ENCODE measurements at places on chromosomes 2 and 18. TPM values are rescaled to one million over a fixed set of nuclear protein-coding genes. Genes with fewer than 3 reads are reported as not detected.

GRCh38 chr2:168993538-168993937 lies 37.6 kb downstream of the ABCB11 start:
- no peaks in the 10 kb centered on the region for H3K36me3 ChIP-seq
- DNase-seq: no peak
- H3K27me3 ChIP-seq: no peaks in the 10 kb centered on the region
- no peak overlapping the region for H3K4me3 ChIP-seq

The MATN3 gene
- not detected for total RNA-seq

The PTPRN gene
- total RNA-seq: not detected

- DNase-seq: no peak
- H3K36me3 ChIP-seq: no peaks in the 10 kb centered on the region
- no peak overlapping the region for H3K27ac ChIP-seq
- H3K4me1 ChIP-seq: no peaks in the 10 kb centered on the region
- no peak overlapping the region for H3K4me3 ChIP-seq
Measured at GRCh38 chr2:179335732-179336131, 71.1 kb upstream of the SESTD1 start.

- H3K36me3 ChIP-seq: no peaks in the 10 kb centered on the region
- H3K4me1 ChIP-seq: peaks cover 93% of the 10 kb centered on the region
- H3K27me3 ChIP-seq: no peaks in the 10 kb centered on the region
Measured at GRCh38 chr2:98463551-98463971, 18.9 kb downstream of the INPP4A start.

DNA sequence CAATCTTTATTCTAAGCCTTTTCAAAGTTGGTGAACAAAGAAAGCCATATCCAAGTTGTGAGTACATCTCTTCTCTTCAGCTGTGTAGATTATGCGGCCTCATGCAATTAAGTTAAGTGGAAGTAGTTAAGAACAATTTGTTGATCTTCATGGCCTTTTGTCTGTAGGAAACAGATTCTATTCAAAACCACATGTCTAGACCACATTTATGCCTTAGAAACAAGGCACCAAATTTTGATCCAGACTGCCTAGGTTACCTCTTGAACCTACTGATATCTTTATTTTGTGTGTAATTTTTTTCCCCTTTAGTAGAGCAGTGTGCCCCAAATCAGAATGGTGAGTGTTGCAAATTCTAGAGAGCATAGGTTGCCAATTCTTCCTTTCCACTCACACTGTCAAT lies 101.6 kb upstream of the CERS6 start:
- no peaks in the 10 kb centered on the region for H3K36me3 ChIP-seq
- no peak overlapping the region for H3K27ac ChIP-seq
- no peak overlapping the region for H3K4me3 ChIP-seq
- H3K4me1 ChIP-seq: no peaks in the 10 kb centered on the region

DNA sequence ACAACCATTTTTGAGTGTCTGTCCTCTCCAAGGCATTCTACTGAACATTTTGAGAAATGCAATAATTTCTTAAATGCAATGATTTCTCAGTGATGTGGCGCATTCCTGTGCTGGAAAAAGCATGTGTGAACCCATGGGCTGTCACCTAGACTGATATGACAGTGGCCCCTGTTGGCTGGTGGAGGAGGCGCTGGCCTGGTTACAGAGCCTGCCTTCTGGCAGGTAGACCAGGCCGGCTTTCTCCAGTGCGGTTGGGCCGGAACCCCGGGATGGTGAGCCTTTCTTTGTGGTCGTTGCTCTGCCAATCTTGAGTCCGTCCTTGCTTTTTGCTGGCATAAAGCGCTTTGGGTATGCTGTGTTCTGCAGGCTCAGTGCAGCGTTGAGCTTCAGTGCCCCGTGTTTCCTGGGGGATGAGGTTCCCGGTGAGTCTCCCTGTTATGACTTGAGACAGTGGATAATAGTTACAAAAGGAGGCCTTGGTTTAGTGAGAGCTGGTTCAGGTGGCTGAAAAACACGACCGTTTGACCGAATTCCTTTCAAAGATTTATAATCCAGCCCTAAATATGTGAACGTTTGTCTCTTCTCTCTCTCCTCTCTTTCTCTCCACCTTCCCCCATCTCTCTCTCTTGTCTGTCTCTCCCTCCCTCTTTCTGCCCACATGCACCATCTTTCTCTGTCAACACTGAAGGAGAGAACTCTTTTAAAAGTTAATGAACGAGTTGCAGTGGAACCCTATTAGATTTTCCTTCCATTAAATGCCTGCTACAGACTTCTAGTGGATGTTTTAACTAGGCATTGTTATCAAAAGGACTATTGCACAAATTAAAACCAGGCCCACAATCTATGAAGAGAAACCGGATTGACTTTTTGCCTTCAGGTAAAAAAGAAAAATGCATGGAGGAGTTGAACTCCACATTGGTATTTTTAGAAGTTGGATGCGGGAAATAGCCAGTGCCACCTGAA lies 34.0 kb downstream of the TSHZ1 start:
- no peaks in the 10 kb centered on the region for H3K27me3 ChIP-seq
- peak overlapping the region; percentile 34 for H3K27ac ChIP-seq
- H3K4me3 ChIP-seq: no peak overlapping the region
- H3K36me3 ChIP-seq: no peaks in the 10 kb centered on the region

- DNase-seq: no peak
- H3K36me3 ChIP-seq: no peaks in the 10 kb centered on the region
- no peaks in the 10 kb centered on the region for H3K4me1 ChIP-seq
- H3K27me3 ChIP-seq: no peaks in the 10 kb centered on the region
- no peak overlapping the region for H3K27ac ChIP-seq
Measured at GRCh38 chr18:46719388-46719787, 37.5 kb downstream of the ST8SIA5 start.

DNA sequence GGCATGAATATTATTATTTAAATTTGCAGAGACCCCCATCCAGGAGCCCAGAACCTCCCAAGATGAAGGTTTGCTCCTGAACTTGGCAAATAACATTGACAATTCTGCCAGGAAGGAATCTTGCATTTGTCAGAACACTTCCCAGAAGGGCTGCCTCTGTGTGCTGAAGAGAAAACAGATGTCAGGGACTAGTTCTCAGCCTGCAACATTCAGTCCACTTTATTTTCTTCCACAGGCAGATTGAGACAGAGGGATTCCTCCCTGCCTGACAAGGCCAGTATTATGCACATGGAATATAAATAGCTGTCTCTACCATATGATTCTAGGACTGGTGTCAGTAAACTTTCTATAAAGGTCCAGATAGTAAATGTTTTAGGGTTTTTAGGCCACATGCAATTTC lies 171.5 kb upstream of the SIX2 start:
- H3K27me3 ChIP-seq: no peaks in the 10 kb centered on the region
- DNase-seq: no peak
- no peak overlapping the region for H3K27ac ChIP-seq
- no peaks in the 10 kb centered on the region for H3K36me3 ChIP-seq
- no peaks in the 10 kb centered on the region for H3K4me1 ChIP-seq

GRCh38 chr18:28267276-28267675 lies 90.3 kb upstream of the CDH2 start:
- no peak for DNase-seq
- H3K36me3 ChIP-seq: no peaks in the 10 kb centered on the region
- H3K27me3 ChIP-seq: no peaks in the 10 kb centered on the region
- H3K4me1 ChIP-seq: no peaks in the 10 kb centered on the region

The MRPL44 gene
- 24.7 TPM for total RNA-seq

DNA sequence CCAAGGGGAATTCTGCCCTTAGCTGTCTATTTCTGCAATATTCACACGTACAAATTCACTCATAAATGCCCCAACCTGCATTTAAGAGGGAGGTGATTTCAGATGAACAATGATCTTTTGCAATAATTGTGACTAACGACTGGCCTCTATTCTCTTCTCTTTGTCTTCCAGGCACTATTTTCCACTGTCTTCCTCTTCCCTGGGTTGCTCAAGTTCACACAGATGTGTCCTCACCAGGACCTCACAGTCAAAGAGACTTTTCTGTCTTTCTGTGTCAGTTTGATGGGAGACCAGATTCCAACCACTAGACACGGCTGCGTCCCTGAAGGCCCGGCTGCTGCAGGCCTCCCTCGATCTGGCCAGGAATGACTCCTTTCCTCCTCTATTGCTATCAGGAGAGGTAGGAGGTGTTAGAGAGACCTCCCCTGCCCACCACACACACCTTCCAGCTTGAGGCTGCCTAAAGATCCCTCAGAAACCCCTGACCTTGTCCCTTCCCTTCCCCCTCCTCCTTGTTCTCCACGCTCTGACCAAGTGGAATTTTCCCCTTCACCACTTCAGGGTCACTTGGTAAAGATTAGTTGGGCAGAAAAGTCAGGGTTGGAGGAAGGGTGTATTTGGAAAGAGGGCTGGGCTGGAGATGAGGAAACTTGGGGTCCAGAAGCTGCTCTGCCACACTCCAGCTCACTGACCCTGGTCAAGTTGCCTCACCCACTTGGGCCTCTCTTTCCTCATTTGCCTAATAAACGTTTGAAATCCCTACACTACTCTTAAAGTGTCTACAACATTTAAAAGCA lies 109.2 kb upstream of the COPS8 start:
- no peak overlapping the region for H3K27ac ChIP-seq
- H3K4me1 ChIP-seq: no peaks in the 10 kb centered on the region
- H3K27me3 ChIP-seq: peaks cover 3% of the 10 kb centered on the region
- H3K36me3 ChIP-seq: no peaks in the 10 kb centered on the region
- DNase-seq: no peak

DNA sequence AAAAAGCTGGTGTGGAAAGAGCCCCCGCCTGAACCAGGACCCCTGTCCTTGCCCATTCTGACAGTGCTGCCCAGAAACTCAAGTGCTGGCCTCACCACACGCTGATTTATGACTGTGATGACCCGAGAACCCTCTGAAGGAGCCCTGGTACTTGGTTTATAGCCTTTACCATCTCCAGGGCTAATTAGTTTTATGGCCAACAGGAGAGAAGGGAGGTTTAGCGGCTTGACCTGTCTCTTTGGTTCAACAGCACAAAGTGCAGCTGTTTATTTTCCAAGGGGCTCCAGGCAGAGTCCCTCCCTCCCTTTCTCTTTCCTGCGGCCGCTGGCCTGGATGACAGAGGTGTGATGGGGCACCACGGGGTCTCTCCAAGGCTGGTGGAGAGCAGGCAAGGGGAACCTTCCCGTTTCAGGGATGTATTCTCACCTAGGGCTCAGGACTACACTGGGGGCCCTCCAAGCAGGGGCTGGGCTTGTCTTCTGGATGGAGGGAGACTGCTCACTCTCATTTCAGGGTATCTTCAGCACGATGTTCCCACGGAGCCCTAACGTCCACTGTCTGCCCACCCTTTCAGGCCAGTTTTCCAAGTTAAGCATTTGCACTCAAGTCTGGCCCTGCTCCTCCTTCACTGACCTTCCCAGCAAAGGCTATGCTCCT lies 174.2 kb upstream of the GLI2 start:
- no peaks in the 10 kb centered on the region for H3K36me3 ChIP-seq
- H3K4me3 ChIP-seq: no peak overlapping the region
- H3K4me1 ChIP-seq: no peaks in the 10 kb centered on the region
- DNase-seq: no peak
- H3K27ac ChIP-seq: no peak overlapping the region
- H3K27me3 ChIP-seq: no peaks in the 10 kb centered on the region

DNA sequence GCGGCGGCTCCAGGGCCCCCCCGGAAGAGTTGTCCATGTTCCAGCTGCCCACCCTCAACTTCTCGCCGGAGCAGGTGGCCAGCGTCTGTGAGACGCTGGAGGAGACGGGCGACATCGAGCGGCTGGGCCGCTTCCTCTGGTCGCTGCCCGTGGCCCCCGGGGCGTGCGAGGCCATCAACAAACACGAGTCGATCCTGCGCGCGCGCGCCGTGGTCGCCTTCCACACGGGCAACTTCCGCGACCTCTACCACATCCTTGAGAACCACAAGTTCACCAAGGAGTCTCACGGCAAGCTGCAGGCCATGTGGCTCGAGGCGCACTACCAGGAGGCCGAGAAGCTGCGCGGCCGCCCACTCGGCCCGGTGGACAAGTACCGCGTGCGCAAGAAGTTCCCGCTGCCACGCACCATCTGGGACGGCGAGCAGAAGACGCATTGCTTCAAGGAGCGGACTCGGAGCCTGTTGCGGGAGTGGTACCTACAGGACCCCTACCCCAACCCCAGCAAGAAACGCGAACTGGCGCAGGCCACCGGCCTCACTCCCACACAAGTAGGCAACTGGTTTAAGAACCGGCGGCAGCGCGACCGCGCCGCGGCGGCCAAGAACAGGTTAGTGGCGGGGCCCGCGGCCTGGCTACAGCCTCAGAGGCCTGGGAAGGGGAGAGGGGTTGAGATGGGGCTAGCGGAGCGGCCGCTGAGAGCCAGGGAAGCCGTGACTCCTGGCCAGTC lies 965 bp downstream of the SIX3 start:
- H3K4me1 ChIP-seq: no peaks in the 10 kb centered on the region
- no peaks in the 10 kb centered on the region for H3K36me3 ChIP-seq
- H3K27ac ChIP-seq: no peak overlapping the region
- H3K4me3 ChIP-seq: no peak overlapping the region
- H3K27me3 ChIP-seq: no peaks in the 10 kb centered on the region
